ENCODE measurements at places on chromosomes 4 and X. TPM values are rescaled to one million over a fixed set of nuclear protein-coding genes. Genes with fewer than 3 reads are reported as not detected.

Gene CYLC1
- total RNA-seq: not detected

Gene TRPC5OS
- total RNA-seq: not detected

Gene MAGEA1
- not detected for total RNA-seq

Gene UGT2B15
- not detected for total RNA-seq

Gene CT45A10
- total RNA-seq: not detected

Gene WWC2
- 36.5 TPM for total RNA-seq

Gene P2RY4
- total RNA-seq: 0.20 TPM

Gene CABS1
- total RNA-seq: not detected

Gene TMPRSS11A
- not detected for total RNA-seq

Gene GPRIN3
- 16.5 TPM for total RNA-seq

Gene HTN3
- total RNA-seq: not detected

Gene TKTL2
- not detected for total RNA-seq

Gene PCDH19
- 0.98 TPM for total RNA-seq

Gene IBSP
- not detected for total RNA-seq

Gene EREG
- total RNA-seq: not detected

Gene BEND4
- total RNA-seq: not detected

Gene CUL4B
- total RNA-seq: 19.7 TPM

Gene RASGEF1B
- total RNA-seq: 2.6 TPM

Gene IL1RAPL1
- 1.7 TPM for total RNA-seq

Gene SGMS2
- 29.6 TPM for total RNA-seq

Gene SHROOM4
- total RNA-seq: 25.5 TPM

Gene FDCSP
- total RNA-seq: not detected

Gene SERPINA7
- total RNA-seq: not detected

Gene MAGEB10
- total RNA-seq: not detected

Gene GAB1
- total RNA-seq: 80.6 TPM

Gene ADGRG4
- total RNA-seq: not detected

Gene KCND1
- 0.09 TPM for total RNA-seq

Measured in heart left ventricle (tissue), 16 donors.